ENCODE measurements at places on chromosomes 3 and 15.

DNA sequence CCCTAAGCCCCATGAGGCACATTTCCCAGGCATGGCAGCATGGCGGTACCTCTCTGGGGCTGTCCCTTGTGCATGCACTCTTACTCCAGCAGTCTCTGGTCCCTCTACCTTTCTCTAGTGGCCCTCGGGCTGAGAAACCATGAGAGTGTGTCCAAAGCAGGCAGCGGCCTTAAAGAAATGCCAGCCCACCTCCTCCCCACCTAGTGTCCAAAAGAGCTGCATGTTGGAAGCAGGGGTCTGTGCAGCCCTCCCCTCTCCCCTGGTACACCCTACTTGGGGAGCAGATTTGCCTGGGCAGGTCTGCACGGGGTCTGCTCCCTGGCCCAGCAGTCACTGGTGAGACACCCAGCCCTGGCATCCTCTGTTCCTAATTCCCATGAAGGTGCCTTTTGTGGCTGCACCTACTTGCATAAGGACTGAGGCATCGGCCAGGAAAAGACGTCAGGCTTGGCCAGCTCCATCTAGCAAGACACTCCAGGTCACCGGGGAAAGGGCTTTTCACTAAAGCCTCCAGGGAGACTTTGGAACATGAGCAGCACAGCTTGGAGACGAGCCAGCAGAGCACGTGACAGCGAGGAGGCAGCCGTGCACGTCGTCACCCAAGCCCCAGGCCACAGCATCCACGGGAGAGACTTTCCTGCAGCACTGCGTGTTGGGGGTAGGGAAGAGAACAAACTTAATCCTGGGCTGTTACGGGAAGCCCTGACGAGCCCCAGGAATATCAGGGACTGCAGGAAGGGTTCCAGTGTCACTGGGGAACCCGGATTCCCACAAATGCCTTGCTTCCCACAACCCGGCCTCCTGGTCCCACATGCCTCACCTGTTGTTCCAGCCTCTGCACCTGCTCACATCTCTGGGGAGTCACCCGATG is 38.8 kb downstream of the TM2D3 start:
- DNase-seq = no peak

GRCh38 chr15:60471314-60471713 is 7.6 kb downstream of the ICE2 start:
- no peak for DNase-seq

- no peak for DNase-seq
Observed at GRCh38 chr3:78888635-78889034, 879.2 kb downstream of the ROBO1 start.

GRCh38 chr3:188531210-188531609 is 377.3 kb downstream of the LPP start:
- no peak for DNase-seq

- DNase-seq = no peak
Observed at GRCh38 chr3:149620291-149621020, 37.4 kb downstream of the WWTR1 start.

- DNase-seq = no peak
Observed at GRCh38 chr3:127488141-127488672, 102.3 kb downstream of the TPRA1 start.

DNA sequence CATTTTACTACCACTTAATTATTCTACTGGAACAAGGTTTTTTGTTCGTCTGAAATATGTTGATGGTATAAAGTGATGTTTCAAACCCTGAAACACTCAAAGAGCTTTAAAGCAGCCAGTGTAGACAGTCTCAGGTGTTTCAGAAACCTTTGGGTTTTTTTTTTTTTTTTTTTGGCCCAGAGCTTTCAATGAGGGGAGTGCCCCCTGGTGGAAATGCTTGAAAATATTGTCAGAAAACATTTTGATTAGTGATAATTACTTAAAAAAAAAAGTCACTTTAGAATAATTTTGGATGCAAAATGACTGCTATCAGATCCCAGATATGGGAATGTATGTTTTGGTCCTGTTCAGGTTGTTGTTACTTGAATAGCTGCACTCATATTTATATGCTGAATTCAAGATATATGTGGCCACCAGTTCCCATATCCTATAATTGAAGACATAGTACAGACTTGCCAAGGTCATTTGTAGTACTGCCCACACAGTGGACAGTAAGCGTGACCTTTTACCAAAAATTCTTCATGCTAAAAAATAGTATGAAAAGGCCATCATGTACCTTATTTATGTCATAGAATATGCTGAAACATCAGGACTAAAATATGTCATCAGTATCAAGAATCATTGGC is 35.9 kb downstream of the SATB1 start:
- no peak for DNase-seq
